LHCN-M2 (cell line): ENCODE measurements at places on chromosomes 5 and 9. TPM values are rescaled to one million over a fixed set of nuclear protein-coding genes. Genes with fewer than 3 reads are reported as not detected.

DNA sequence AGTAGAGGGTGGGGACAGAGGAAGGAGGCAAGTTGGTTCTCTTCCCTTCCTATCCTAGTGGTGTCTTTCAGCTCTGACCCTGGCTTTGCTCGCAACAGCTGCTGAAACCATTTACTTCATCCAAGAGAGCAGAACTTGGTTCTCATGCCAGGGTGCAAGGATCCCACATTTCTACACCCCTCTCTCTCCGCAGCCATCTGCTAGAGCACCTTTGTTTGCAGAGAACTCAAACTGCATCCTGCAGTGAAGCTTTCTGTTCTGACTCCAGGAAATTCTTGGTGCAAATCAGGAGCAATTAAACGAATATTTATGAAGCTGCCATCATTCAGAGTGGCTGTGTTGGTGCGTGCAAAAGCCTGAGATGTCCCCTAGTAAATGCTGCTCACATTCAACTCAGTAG, 31.9 kb downstream of the NEUROG1 start:
- no peak for DNase-seq

DNA sequence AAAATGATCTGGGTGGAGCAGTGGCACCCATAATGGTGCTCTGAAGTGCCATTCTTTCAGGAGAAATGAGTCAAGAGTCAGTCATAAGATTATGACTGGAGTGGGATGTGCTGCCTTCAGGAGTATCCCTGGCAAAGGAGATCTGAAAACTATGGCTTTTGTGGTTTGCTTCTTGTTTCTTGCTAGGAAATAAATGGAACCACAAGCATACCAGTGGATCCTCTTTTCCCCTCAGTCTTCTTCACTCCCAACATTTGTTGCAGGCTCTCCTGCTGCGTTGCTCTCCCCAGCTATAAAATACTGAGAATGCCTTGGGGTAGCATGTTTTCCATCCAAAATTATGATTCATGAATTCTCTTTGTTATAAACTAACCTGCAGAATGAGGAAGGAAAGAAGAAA, 199.1 kb downstream of the NNT start:
- peak; percentile 94 for DNase-seq

- DNase-seq: peak; percentile 77
Measured at GRCh38 chr9:27086818-27087680, 22.0 kb upstream of the TEK start.

- DNase-seq: no peak
Measured at GRCh38 chr5:7261049-7261448, 134.9 kb upstream of the ADCY2 start.

- peak; percentile 34 for DNase-seq
Measured at GRCh38 chr9:132141344-132141947, 20.4 kb upstream of the NTNG2 start.

DNA sequence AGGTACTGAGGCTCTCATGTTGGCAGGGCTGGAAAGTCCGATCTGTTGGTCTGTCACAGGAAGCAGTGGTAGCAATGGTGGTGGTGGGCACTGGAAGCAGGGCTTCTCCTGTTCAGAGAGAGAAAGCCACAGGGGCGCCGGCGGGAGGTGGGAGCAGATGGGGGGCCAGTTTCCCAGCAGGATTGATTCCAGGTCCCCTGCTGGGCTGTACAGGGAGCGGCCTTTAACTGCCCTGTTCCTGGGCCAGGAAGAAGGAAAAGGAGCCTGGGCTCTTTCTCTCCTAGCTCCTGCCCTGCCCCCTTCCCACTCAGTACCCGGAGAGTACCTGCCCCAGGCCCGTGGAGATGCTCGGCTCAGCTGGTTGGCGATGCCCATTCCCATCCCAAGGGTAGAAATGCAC, 2.6 kb upstream of the DAB2IP start:
- DNase-seq: no peak

DNA sequence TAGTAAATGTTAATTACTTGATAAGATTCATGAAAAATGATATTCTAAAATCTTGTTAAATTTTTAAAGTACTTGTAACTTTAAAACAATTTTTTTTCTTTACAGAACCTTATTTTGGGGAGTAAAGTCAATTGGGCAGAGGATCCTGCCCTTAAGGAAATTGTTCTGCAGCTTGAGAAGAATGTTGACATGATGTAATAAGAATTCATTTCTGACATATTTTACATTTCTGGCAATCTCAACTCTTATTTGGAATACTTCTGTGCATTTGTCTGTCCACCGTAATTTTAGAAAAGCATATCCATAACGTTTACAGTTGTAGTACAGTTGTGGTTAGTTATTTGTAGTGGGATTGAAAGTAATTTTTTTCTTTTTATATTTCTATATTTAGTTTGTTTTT, 20.2 kb downstream of the CENPH start:
- no peak for DNase-seq

DNA sequence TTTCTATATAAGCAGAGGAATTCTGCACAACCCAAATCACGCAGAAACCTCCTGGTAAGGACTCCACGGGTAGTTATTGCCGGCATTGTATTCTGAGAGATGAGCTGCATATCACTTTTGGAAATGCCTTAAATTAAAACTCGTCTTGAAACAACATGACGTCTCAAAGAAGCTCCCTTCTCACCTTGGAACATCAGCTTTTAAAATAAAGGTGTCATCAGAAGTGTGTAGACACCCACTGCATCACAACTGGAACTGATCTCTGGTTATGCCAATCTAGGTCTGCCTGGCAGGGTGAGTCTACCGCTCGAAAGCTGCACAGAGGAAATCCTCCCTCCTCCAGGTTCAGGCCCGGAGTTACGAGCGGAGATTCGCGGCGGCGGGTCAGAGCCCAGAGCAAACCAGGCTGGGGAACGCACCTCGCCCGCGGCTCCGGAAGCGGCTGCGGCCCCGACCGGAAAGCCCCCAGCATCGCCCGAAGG, 974 bp upstream of the SLC12A2 start:
- no peak for DNase-seq

DNA sequence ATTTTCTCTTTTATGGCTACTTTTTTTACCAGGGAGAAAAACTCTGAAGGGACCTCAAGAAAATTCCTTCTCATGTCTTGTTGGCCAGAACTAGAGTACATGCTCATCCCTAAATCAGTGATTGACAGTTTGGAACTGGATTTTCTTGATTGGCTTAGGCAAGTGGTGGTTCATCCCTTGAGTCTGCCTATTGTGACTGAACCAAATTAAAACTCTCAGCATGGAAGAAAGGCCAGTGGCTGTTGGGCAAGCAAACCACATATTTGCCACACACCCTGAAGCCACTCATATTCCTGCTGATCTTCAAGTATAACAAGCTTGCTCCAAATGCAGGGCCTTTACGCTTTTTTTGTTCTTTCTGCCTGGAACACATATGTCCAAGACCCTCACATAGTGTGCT, 7.2 kb upstream of the HOMER1 start:
- no peak for DNase-seq

ANXA6 gene
- 777 and 795 TPM in 2 replicates for total RNA-seq

LPAR1 gene
- total RNA-seq: 47.5 and 56.8 TPM in 2 replicates

IGFBPL1 gene
- total RNA-seq: 2.8 and 6.2 TPM in 2 replicates
